ENCODE measurements at places on chromosomes 7 and 10. TPM values are rescaled to one million over a fixed set of nuclear protein-coding genes. Genes with fewer than 3 reads are reported as not detected.

MYOZ1 gene
- 0.58 TPM for total RNA-seq

ATP5F1C gene
- 206 TPM for total RNA-seq

LRRN3 gene
- total RNA-seq, result 2.0 TPM

C10orf62 gene
- total RNA-seq, result not detected

OR6B1 gene
- not detected for total RNA-seq

VGF gene
- total RNA-seq, result 0.22 TPM

- DNase-seq, result no peak
These were observed 20.6 kb downstream of the AZGP1 start for GRCh38 chr7:99955247-99955646.

DNA sequence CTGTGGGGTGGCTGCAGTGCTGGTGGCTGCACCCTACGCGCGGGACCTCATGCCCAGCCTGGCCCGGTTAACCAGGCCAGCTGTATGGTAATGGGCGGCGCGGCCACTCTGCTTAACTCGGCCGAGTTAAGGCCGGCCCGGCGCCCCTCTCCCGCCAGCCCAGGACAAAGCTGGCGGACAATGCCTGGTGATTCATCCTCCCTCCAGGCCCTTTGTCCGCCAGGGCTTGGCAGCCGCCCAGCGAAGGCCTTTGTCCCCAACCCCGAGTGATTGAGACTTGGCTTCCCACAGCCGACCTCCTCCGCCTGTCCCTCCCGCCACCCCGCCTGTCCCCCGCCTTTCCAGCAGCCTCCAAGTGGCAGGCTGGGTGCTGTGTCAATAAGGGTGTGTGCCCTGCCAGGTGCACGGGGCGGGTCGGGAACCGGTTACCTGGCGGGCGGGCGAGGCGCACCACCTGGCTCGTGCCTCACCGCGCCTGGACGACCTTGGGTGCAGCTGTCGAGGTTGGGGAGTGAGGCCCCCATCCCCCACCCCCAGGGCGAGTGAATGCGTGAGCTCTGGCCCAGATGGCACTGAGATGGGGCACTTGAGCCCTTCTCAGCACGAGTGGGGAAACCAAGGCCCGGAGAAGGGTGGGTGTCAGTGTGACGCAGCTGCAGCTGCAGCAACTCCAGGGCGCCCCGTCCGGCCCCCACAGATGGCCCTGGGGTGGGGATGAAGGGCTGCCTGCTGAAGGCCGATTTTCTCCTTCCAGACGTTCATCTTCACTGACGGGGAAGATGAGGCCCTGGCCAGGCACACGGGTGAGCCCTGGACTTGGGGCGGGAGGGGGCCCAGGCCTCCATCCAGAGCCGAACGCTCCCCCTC, 4.6 kb downstream of the LFNG start:
- DNase-seq, result peak; percentile 94

DNA sequence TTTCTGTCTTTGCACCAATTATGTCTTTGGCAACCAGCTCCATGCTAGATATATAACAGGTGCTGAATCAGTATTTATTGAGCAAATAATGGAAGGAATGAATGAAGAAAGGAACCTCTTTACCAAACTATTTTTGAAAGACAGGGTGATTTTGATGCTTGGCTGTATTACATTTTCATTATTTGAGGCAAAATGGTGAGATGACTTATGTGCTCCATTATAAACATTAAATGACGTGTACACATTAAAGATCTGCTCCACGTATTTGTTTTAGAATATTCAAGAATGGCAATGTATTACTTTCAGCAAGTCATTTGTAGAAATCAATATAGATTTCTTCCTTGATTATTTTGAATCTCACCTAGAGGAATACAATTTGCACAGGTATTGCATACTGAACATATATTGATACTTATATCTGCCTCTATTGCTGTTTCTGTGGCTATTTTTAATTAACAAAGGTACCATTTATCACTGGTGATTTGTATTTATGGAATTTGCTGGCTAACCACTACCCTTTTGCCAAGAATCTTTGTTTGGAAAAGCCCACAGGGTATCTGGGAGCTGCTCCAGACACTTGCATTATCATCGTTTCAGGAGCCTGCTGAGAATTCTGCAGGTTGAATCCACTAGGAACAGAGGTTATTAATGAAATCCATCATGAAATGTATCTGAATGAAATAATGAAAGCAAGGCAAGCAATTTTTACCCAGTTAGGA, 92.2 kb downstream of the SEMA3C start:
- DNase-seq, result no peak

DNA sequence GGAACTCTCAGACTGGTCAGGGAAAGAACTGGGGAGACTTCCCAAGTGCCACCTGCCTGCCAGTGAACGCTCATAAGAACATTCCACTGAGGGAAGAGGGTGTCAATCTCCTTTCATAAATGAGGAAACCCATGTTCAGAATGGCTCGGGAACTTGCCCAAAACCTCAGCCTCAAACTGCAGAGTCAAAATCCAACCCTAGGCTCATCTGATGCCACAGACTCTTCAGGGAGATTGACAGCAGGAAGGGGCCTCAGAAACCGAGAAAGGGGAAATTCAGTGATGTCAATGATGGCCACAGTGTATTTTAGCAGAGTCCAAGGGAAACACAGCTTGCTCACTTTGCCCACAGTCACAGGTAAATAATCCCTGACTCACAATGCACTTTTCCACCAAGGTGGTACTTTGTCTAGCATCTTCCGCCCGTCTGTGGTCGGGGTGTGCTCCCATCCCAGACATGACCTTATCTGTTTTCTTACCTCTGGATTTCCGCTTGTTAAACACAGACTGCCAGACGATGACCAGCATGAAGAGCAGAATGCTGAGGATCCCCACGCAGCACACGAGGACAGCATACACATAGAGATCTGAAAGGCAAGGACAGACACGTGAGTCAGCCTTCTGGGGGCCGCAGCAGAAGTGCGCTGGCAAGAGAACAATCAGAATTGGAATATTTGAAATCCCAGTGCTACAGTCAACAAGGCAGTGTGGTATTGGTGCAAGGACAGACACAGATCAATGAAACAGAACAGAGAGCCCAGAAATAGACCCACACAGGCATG, 38.4 kb downstream of the VSTM4 start:
- DNase-seq, result peak; percentile 67

DNA sequence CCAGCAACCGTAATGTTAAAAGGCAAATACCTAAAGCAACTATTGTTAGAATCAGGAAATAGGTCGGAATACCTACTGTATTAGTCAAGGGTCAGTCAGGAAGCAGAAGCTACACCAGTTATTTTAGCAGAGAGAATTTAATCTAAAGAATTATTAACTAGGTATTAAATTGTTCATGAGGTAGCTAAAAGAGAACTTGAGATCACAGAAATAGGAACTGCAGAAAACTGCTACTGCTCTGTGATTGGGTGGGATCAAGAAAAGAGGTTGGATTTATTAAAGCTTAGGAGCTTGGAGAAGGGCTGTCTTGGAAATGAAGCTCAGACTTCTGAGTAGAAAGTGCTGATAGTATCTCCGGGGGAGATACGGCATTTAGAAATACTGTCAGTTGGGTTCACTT, 20.0 kb upstream of the ZNF438 start:
- DNase-seq, result no peak

- DNase-seq, result no peak
These were observed 272.6 kb downstream of the FGFR2 start for GRCh38 chr10:121325490-121326231.

DNA sequence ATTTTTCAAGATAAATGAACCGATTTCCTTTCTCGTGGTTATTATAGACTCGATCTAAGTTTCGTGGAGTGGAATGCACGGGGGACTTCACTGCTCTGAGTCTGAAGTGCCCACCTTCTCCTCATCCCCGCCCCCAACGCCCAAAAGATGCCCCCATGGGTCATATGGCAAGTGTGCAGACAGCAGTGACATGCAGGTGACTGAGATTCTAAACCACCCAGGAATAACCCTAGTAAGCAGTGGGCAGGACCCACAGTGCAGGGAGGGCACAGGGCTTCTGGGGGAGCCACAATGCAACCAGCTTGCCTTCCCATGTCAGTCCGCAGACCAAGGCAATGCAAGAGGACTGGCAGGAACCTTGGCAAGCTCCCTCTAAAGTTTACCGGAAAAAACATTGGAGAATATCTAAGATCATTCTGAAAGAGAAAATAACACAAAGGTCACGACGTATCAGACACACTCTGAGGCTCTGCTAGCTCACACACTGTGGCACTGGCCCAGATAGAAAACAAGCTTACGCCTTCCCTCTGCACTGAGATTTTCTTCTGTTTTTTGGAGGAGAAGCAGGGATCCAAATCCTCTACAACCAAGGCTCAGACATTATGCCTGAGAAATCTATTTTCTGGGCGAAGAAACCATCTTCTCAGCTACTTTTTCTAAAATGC, 239.6 kb downstream of the MAD1L1 start:
- DNase-seq, result no peak

GRCh38 chr10:106311590-106311989, 852.9 kb downstream of the SORCS1 start:
- no peak for DNase-seq

DNA sequence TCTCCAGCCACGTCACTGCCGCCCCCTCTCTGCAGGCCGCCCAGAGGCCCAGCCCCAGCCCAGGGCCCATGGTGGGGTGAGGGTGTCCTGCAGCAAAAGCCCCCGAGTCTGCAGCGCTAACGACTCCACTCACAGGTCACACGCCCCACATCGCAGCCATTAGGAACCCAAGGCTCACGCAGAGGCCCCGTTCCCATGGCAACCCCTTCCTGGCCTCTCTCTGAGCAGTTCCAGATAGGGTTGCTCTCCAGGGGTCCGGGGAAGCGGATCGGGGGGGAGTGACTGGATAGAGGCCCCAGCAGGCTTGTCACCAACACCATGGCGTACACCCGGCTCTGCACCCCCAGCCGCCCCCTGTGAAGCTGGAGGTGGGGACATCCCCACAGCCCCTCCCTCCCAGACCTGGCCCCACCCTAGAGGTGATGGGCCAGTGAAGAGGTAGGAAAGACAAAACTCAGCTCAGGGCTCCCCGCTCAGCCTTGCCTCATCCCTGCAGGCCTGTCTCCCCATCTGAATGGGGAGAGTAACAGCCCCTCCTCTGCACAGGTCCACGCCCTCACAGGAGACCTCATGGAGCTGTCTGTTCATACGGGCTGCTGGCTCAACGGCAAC, 41.2 kb downstream of the TNRC18 start:
- DNase-seq, result no peak

- no peak for DNase-seq
These were observed 68.2 kb upstream of the NRG3 start for GRCh38 chr10:81806842-81807241.

GRCh38 chr10:91711885-91712680, 79.2 kb upstream of the PPP1R3C start:
- DNase-seq, result no peak

GRCh38 chr7:49403844-49404243, 369.6 kb upstream of the VWC2 start:
- no peak for DNase-seq

GRCh38 chr7:30450240-30450982, 28.2 kb downstream of the NOD1 start:
- DNase-seq, result peak; percentile 14

- no peak for DNase-seq
These were observed 625 bp downstream of the RP9 start for GRCh38 chr7:33108554-33109004.

DNA sequence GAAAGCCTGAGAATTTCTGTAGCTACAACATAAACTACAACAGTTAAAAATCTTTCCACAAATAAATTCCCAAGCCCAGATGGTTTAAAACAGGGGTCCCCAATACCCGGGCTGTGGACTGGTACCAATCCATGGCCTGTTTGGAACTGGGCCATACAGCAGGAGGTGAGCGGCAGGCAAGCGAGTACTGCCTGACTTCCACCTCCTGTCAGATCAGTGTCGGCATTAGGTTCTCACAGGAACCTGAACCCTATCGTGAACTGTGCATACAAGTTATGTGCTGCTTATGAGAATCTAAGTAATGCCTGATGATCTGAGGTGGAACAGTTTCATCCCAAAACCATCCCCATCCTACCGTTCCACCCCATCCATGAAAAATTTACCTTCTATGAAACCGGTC, 160.7 kb upstream of the FEZF1 start:
- no peak for DNase-seq

DNA sequence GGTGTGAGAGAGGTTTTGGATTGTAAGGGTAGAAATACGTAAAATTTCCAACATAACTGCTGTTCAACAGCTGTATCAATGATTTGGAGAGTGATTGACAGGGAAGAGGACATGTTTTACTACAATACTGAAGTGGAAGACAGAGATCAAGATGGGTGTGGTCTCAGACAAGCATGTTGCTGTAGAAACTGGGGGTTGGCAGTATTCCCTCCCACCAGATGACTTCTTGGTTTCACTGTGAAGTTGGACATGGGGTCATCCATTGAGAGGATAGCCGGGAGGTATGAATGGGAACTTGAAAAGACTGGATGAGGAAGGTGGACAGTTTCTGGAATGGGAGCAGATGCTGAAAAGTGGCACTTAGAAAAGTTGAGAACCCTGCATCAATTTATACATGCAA, 95.3 kb upstream of the HDAC9 start:
- DNase-seq, result no peak

DNA sequence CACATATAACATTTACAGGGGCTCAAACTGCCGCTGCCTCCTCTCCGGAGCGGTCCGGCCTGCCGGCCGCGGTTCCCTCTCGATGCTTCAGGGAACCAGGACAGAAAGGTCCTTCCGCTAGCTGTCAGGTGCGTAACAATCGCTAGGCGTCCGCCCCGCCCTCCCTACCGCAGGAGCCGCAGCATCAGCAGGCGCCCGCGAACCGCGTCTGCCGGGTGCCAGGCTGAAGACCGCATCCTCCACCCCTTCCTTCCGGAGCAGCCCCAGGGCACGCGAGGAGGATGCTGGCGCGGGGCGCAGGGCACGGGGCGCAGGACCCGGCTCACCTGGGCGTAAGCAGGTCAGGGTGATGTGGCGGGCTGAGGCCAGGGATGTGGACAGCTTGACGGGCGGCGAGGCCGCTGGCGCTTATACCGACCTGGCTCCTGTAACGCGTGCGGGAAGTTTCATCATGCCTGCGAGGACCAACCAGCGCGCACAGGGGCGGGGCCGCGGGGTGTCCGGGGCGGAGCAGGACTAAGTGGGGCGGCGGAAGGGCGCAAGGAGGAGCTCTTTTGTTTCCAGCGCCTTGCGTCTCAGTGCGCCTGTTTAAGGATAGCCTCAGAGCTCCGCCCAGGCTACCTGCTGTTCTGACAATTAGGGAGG, at the start of gene ASNS:
Gene ASNS, minus strand, starts transcription at position 384 of the 645 bp plus-strand sequence. CDS start 3,252 bp downstream, outside the sequence.
- DNase-seq, result peak; percentile 95

DNA sequence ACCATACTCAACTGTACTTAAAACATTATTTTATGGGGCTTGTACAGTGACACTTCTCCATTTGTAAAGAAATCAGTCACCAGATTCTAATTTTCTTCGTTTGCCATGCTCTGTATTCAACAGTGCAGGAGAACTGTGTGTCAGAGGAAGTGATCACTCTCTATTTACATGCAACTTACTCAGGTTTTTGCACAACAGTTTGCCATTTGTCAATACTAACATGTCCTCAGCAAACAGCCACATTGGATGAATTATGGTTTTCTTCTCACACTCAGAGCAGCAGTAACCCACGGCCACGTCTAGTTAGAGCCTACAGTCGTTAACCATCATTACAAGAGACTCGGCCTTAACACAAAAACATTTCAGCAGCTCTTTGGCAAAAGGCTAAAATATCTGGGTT, 69.2 kb upstream of the SP4 start:
- DNase-seq, result no peak

All from mesenteric fat pad (tissue), 1 donor.